Endothelial cell (in vitro differentiated cells): ENCODE measurements at places on chromosomes 1 and 21.

DNA sequence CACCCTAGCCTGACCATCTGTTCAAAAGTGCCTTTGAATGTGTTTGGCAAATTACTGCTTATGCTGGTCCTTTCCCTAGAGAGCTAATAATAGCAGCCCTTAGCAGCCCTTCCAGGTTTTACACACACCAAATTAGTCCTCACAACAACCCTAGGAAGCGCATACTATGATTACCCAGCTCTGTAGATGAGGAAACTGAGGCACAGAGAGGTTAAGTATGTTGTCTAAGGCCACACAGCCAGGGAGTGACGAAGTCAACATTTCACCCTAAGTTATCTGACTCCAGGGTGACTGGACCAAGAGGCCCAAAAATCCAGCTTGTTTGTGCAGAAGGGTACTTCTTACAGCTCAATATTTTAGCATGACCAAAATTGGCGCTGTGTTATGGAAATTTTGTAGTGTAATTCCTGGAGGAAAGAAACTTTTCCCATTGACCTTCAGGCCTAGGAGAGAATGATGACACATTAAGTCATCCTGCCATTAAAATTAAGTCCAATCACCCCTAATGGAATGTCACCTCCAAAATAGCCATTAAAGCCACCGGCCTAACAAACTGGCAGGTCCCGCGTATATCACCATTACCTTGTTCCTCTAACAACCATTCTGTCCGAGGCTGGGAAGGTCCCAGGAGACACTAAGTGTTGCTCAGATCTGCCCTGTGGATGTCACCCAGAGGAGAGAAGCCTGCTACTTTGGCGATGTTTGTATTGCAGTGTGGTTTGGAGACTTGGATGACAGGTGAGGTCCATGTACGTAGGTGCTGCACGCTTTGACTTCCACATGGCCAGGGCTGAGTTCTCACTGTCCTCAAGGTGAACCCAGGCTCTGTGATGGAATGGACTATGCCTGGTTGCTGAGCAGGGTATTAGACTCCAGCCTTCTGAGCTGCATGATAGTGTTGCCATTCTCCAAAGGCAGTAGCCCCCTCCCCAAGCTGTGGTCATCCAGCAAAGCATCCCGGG, 258.3 kb downstream of the TOMM20 start:
- DNase-seq: no peak

GRCh38 chr1:98340511-98340910, 321.0 kb upstream of the SNX7 start:
- no peak for DNase-seq

- DNase-seq: no peak
Measured at GRCh38 chr1:55203064-55203463, 12.1 kb downstream of the USP24 start.

DNA sequence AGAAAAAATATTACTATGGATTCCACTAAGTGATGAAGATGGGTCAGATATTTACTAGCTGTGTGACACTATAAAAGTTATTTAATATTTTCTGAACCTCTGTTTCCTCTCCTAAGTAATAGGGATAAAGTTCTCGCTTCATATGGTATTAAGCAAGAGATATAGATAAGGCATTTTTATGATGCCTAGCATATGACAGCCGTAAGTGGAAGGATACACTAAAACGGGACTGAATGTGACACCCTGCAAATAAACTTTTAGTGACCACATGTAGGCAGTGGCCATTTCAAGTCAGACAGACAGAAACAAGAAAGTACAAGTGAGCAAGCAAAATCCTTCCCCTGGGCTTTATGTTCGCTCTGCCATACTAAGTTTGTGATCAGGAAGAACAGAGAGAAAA, 14.2 kb downstream of the GBP3 start:
- no peak for DNase-seq

GRCh38 chr1:89151047-89151446, 24.8 kb downstream of the GBP7 start:
- DNase-seq: no peak

GRCh38 chr1:230822092-230822581, 46.2 kb downstream of the C1orf198 start:
- no peak for DNase-seq

GRCh38 chr1:61279570-61279969, 197.2 kb downstream of the NFIA start:
- no peak for DNase-seq

DNA sequence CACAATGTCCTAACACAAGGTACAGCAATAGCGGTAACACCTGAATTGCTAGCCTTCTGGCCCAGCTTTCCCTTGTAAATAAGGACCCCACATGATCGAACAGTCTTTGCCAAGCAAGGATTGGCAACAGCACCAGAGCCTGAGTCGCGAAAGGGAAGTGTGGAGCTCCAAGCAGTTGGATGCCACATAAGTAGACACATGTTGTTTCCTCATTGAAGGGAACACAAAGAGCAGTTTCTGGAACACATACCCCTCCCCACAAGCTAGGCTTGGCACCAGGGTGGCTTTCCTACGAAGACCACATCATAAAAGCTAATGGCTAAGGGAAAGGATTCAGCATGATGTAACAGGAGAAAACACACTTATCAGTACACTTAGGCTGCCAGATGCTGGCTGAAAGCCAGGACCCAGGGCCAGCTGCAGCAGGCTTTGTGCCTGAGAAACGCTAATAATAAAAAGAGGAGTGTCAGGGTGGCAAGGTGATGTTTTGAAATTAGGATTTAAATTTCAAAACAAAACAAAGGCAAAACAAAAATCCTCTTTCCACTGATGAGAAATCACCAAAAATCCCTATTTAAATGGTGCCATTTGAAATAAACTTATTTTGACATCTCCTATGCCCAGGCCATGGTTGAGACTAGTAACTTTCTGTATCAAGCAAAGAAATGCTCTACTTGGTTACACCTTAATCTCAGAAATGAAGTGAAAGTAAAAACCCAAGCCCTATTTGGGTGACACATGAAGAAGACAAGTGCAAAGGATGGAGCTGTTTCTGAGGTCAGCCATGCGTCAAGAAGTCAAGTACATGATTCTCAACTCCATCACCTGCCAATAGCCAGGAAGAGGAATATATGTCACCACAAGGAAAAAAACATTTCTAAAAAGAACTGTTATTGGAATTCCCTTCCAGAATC, 11.9 kb upstream of the CPLANE2 start:
- DNase-seq: no peak
